CD8-positive, alpha-beta memory T cell (primary cell): ENCODE measurements at places on chromosomes 16 and 17. TPM values are rescaled to one million over a fixed set of nuclear protein-coding genes. Genes with fewer than 3 reads are reported as not detected.

- no peak overlapping the region for H3K4me3 ChIP-seq
- H3K4me1 ChIP-seq = peaks cover 7% of the 10 kb centered on the region
- no peak overlapping the region for H3K27ac ChIP-seq
- H3K36me3 ChIP-seq = peaks cover 36% of the 10 kb centered on the region
- no peak for DNase-seq
Observed at GRCh38 chr16:57061084-57061905, 31.1 kb upstream of the CPNE2 start.

- no peaks in the 10 kb centered on the region for H3K36me3 ChIP-seq
- peaks cover 16% of the 10 kb centered on the region for H3K4me1 ChIP-seq
- H3K27ac ChIP-seq = no peak overlapping the region
- no peaks in the 10 kb centered on the region for H3K27me3 ChIP-seq
- DNase-seq = no peak
Observed at GRCh38 chr17:20153231-20153630, 144.1 kb downstream of the SPECC1 start.

DNA sequence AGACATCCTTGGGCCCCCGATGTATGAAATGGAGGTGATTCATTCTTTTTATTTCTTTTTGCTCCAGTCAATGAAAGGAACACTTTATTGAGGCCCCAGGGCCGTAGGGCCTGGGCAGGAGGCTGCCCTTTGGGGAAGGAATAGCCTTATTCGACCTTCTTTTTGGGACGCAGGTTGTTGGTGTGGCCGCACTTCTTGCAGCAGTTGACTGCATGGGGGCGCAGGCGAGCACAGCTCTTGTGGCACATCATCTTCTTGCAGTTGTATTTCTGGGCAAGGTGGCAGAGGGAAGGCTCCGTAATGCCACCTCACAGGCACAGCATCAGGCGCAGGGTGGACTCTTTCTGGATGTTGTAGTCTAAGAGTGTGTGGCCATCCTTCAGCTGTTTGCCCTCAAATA, 50.9 kb downstream of the SIAH1 start:
- H3K4me3 ChIP-seq = no peak overlapping the region
- DNase-seq = no peak
- peaks cover 3% of the 10 kb centered on the region for H3K36me3 ChIP-seq
- no peak overlapping the region for H3K27ac ChIP-seq
- H3K27me3 ChIP-seq = no peaks in the 10 kb centered on the region

DNA sequence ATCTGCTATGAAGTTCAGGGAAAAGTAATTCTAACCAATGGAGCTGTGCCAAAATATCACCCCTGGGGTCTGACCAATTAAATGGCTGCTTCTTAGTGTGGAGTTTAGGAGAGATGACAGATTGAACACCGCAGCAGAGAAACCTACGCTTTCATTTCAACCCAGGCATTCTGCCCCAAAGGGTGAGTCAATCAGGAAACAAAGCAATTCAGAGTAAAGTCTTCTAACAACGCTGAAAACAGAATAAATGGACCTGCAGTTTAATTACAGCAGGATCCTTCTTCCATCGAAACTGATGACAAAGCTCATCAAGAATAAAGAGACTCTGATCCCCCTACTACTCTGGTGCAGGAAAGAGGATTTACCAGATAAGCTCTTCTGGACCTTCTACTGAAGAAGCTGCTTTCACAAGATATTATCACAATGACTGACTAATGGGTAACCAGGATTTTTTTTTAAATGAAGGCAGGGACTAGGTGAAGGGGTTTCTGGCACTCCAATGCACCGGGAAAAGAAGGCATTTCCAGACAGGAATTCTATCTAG, 16.7 kb downstream of the RFFL start:
- H3K4me1 ChIP-seq = peaks cover 87% of the 10 kb centered on the region
- peak; percentile 77 for DNase-seq
- no peaks in the 10 kb centered on the region for H3K27me3 ChIP-seq
- H3K36me3 ChIP-seq = no peaks in the 10 kb centered on the region

DNA sequence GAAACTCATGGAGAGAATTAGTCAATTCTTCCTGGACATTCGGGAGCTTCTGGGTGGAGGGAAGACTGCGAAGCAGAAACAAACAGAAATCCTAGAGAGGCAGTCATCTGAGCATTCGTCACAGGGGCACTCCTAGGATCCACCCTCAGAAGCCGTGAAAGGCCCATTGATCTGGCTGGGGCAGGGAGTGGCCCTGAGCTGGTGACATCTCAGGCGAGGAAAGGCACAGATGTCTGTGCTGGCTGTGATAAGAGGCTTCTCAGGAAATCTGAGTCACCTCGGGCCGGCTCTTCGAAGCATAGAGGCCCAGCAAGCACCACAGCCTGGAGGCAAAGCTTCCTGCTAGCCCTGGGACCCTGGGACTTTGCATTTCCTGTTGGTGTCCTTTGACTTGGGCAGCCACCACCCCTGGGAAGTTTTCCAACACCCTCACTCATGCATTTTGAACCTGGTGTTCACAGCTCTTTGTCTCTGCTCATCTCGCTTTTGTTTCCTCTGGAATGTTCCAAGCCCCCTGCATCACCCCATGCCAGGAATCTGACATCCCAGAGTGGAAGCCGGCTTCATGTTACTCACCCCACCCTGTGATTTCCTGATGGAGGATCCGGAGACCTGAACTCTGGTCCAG, 23.3 kb upstream of the CDRT4 start:
- H3K27me3 ChIP-seq = no peaks in the 10 kb centered on the region
- H3K4me3 ChIP-seq = no peak overlapping the region

GRCh38 chr17:82180776-82181528, 31.7 kb downstream of the CCDC57 start:
- no peaks in the 10 kb centered on the region for H3K36me3 ChIP-seq
- H3K27ac ChIP-seq = no peak overlapping the region
- DNase-seq = no peak
- H3K4me1 ChIP-seq = no peaks in the 10 kb centered on the region
- no peak overlapping the region for H3K4me3 ChIP-seq

DNA sequence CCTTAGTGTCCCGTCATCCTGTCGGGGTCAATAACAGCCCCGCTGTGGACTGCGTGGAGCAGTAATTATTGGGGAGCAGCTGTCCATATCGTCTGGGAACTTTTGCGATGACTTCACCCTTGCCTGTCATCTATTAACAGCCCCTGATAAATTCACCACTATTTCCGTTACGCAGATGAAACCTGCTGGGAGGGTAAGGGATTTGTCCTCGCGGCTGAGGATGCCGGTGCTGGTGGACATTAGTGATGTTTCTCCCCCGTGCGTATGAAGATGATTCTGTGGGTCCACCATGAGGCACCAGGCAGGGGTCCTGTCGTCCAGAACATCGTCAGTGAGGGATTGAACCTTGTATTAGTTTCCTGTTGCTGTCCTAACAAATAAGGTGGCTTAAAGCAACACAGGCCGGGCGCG, 1.0 kb downstream of the FLYWCH2 start:
- no peaks in the 10 kb centered on the region for H3K27me3 ChIP-seq
- peak overlapping the region; percentile 88 for H3K27ac ChIP-seq
- peak overlapping the region; percentile 91 for H3K4me3 ChIP-seq
- no peaks in the 10 kb centered on the region for H3K36me3 ChIP-seq

DNA sequence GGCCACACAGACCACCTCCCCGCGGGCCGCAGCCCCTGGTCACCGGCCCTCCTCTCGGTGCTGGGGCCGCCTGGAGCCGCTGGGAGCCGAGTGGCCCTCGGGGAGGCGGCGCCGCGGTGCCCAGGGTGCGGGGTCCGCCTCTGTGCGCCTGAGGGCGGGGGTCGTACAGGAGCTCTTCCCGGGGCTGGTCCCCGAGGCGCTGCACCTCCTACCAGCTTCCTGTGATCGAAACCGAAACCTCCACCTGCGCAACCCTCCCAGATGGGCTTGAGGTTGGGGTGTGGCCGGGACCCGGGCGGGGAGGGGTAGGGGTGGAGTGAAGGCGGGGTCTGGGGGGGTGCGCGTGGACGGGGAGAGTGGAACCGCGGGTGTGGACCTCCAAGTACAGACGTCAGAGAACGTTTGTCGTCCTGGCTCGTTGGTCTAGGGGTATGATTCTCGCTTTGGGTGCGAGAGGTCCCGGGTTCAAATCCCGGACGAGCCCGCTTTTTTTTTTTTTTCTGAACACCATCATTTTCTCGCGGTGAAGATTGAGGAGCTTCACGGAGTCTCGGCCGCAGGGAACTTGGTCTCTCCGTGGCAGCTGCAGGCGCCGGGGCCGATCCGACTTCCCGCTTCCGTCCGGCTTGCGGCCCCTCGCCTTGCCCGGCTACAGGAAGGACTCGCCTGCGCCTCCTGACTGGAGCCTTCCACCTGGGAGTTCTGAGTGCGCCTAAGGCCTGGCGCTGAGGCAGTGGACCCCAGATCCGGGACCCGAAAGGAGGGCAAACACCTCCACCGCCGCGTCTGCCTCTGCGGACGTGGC, 23.9 kb downstream of the ZNF213 start:
- no peaks in the 10 kb centered on the region for H3K36me3 ChIP-seq
- peak overlapping the region; percentile 82 for H3K27ac ChIP-seq
- H3K27me3 ChIP-seq = no peaks in the 10 kb centered on the region
- H3K4me3 ChIP-seq = peak overlapping the region; percentile 87
- DNase-seq = peak; percentile 93
- H3K4me1 ChIP-seq = peaks cover 24% of the 10 kb centered on the region

SLC6A2 gene
- total RNA-seq = not detected

OTOP2 gene
- not detected for total RNA-seq

KLHDC4 gene
- total RNA-seq = 71.5 TPM

TMEM219 gene
- 43.4 TPM for total RNA-seq

MYO15A gene
- 0.35 TPM for total RNA-seq

GAST gene
- not detected for total RNA-seq
